Lung microvascular endothelial cell (primary cell): ENCODE measurements at places on chromosomes 1 and 21. TPM values are rescaled to one million over a fixed set of nuclear protein-coding genes. Genes with fewer than 3 reads are reported as not detected.

Gene TTC39A
- total RNA-seq: 1.6 and 2.4 TPM in 2 replicates

Gene CHODL
- total RNA-seq: under 0.01 TPM in 2 replicates

Gene ARPC5
- total RNA-seq: 85.6 and 144 TPM in 2 replicates

GRCh38 chr1:51897699-51898031, 19.1 kb upstream of the NRDC start:
- DNase-seq: peak; percentile 71

GRCh38 chr1:69728206-69728605, 160.5 kb downstream of the LRRC7 start:
- no peak for DNase-seq

- no peak for DNase-seq
These were observed 42.4 kb downstream of the MTARC1 start for GRCh38 chr1:220828950-220829586.

- DNase-seq: no peak
These were observed 12.0 kb downstream of the MDM4 start for GRCh38 chr1:204528241-204528640.

DNA sequence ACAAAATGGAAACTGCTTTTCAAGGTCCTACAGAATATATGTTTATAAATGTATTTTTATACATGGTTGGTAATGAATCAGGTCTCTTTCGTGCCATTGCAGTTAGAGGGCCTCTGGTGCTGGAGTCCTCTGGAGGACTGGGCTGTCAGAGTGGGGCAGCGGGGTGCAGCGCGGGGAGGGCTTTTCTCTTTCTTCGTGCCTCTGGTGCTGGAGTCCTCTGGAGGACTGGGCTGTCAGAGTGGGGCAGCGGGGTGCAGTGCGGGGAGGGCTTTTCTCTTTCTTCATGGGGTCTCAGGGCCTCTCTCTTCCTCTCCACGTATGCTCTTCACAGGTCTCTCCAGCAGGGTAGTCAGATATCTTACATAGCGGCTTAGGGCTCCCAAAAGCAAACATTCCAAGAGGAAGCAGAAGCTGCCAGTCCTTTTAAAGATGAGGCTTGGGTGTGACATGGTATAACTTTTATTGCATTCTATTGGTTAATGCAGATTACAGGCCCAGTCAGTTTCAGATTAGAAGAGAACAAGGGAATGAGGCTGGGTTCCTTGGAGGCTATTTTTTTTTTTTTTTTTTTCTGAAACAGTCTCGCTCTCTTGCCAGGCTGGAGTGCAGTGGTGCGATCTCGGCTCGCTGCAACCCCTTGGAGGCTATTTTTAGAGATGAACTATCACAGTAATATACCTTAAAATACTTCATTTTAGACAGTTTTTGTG, 13.1 kb downstream of the SDCCAG8 start:
- DNase-seq: no peak

DNA sequence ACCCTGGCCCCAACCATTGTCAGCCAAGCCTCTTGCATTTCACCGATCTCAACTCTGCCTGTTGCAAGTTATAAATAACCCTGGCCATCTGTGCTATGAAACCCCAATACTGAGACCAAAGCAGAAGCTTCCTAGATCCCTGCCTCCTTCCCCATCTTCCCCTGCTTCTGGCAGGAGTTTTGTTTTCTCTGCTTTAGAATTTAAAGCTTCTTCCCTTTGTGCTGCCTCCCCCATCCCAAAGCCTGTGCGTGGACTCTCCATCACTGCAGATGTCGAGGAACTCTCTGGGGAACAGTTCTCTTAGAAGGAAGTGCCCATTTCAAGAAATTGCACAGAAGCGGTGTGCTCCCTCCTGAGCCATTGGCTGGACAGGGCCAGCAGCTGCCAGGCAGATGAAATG, 17.4 kb upstream of the MYOG start:
- no peak for DNase-seq

DNA sequence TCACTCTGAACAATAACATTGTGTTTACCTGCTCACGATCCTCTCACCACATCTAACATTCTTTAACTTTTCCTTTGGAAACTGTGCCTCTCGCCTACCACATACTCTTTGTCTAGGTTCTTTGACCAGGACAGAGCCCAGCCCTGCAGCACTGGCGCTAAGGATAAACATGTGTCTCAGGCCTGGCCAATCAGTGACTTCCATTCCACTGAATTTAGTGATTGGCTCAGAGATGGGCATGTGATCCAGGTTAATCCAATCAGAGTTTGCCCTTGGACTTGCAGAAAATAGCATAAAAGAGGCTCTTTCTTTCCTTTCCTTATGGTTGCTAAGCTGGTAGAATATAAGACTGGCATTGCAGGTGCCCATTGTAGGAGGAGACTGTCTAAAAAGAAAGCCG, 605.7 kb downstream of the MATN1 start:
- no peak for DNase-seq

GRCh38 chr1:12344596-12345349, 114.9 kb downstream of the VPS13D start:
- no peak for DNase-seq

GRCh38 chr1:104921525-104921924, 1171.8 kb downstream of the AMY1C start:
- DNase-seq: no peak

- DNase-seq: no peak
These were observed 54.9 kb upstream of the BACE2 start for GRCh38 chr21:41112740-41113692.

- DNase-seq: no peak
These were observed 3.2 kb downstream of the CLIC4 start for GRCh38 chr1:24748191-24749121.

DNA sequence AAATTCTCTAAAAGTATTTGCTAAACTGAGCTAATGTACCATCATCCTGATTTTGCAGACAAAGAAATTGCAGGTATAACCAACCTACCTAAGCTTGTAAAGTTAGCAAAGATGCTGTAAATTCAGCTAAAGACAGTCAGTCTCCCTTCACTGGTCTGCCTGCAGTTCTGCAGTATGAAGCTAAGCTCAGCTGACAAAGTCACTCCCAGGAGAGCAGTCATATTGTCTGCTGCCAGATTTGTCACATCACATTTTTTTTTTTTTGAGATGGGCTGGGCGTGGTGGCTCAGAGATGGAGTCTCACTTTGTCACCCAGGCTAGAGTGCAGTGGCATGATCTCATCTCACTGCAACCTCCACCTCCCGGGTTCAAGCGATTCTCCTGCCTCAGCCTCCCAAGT, 8.9 kb upstream of the CMPK1 start:
- DNase-seq: no peak
